ENCODE measurements at places on chromosomes 11 and 22.

DNA sequence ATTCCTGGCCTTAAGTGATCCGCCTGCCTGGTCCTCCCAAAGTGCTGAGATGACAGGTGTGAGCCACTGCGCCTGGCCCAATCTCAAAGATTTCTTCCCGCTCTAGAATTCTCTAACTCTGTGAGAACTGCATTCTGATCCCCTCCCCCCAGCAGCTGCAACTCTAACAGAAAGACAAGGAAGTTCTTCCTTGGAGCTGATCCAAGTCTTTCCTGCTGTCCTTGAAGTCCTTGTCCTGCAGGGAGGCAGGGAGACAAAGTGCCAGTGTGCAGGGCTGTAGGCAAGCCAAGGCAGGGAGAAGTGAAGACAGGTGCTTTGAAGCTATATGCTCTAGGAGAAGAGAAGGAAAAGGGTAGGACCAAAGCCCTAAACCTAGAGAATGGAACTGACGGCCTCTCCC lies 9.5 kb upstream of the GGA1 start:
- DNase-seq: no peak

DNA sequence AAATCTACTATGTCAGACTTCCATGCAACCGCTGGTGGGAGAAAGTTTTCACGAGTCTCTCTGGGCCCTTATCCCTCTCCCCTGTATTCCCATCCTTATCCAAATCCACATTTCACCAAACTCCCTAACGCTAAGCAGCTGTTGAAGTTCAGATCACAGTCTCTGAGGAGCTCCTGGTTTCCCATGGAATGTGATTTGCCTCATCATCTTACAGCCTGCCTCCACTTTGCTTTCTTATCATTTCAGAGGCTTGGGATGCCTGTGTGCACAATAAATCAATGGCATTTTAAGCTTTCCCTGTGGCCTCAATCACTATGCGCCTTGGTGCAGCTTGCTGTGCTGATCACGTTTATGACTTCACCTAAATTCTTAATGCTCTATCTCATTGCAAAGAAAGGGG lies 352.4 kb upstream of the FAT3 start:
- DNase-seq: no peak

- no peak for DNase-seq
These were observed 108.3 kb upstream of the SESN3 start for GRCh38 chr11:95339086-95339901.

DNA sequence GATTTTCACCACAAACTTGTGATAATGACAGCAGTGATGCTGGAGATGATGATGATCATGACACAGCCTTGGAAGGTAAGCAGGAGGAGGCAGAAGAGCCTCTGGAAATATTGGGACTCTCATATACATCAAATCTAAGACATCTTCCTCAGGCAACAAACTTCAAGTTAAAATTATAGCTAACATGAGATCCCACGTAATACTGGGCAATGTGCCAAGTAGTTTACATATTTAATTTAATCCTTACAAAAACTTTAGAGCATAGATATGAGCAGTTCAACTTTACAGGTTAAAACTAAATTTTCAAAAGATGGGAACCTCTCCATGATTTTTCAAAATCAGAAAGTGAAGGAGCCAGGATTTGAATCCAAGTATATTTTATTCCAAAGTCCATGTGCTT lies 19.0 kb downstream of the OR52B2 start:
- DNase-seq: no peak

GRCh38 chr11:34792814-34793258 lies 123.3 kb downstream of the APIP start:
- no peak for DNase-seq

DNA sequence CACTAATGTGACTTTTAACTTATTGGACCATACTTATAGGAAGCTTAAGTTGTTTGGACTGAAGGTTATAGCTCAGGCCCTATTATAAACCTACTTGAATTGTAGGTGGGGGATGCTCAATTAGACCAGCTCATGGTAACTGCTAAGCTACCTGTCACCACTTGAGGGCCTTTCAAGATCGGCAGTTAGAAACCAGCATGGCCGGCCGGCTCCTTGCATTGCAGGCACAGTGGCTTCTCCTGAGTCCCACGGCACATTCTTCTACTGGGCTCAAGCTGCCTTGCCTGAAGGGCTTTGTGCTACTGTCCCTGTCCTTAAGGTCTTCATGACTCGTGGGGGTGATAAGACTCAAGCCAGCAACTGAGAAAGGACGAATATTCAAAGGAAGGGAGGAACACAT lies 70.8 kb downstream of the TBC1D22A start:
- no peak for DNase-seq

- DNase-seq: no peak
These were observed 64.0 kb downstream of the PARVA start for GRCh38 chr11:12441231-12441861.

DNA sequence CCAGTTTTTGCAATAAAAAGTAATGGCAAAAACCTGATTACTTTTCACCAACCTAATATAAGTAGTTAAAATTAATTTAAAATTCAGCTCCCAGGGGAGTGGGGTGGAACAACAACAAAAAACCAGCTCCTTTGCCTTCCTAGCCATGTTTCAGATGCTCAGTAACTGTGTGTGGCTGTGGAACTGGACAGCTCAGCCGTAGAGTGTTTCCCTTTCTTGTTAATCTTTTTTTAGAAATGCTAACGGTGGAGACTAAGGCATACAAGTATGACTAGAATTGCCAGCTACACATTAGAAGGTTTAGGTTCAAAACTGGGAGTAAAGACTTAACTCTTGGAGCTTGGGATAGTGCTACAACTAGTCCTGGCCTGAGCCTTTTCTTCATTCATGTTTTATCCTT lies 45.0 kb downstream of the PPP6R3 start:
- DNase-seq: no peak

GRCh38 chr11:77871855-77872254 lies 50.9 kb downstream of the AAMDC start:
- no peak for DNase-seq

GRCh38 chr11:64356498-64357411 lies 2.2 kb upstream of the RPS6KA4 start:
- DNase-seq: no peak

GRCh38 chr11:26473216-26474194 lies 98.6 kb downstream of the MUC15 start:
- DNase-seq: no peak

GRCh38 chr11:70805971-70806370 lies 407.6 kb downstream of the CTTN start:
- DNase-seq: no peak

DNA sequence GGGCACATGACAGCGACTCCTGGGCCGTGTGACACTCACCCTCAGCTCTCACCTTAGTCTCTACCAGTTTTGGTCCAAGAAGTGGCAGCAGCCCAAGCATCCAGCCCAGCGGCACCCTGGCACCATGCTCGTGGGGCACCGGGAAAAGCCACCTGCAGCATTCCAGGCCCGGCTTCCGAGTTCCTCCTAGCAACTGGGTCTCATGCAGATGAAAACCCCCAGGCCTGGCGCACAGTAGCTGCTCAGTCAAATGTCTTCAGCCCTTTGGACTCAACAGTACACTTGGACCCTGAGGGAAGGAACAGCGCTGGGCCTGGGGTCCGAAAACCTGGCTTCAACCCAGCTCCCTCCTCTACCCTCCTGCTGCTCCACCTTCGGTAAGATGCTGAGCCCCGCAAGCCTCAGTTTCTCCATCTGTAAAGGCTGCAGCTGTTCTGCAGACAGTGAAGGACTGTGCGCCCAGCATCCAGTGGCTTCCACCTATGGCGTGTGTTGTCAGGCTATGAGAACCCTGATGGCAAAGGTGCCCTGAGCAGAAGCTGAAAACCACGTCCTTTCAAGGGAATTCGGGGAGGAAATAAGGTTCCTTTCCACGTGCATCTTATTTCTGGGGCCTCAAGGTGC lies 66.0 kb downstream of the PHF21B start:
- DNase-seq: no peak

GRCh38 chr11:65454311-65454695 lies 31.7 kb downstream of the NEAT1 start:
- DNase-seq: no peak

DNA sequence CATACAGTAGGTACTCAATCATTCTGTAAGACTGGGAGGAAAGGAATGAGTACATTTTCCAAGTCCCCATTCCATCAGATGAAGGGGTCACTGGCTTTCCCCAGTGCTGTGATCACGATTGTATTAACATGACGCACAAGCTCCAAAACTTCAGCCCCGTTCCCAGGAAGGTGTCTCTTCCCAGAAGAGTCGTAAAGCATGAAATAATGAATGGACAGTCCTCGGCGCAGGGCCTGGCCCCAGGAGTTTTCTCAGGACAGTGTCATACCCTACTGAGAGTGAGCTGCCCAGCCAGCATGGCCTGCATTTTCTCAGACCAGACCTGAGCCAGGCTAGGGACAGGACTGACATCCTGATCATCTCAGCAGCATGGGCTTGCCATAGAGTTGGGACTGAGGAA lies 80.7 kb downstream of the PARVA start:
- no peak for DNase-seq

DNA sequence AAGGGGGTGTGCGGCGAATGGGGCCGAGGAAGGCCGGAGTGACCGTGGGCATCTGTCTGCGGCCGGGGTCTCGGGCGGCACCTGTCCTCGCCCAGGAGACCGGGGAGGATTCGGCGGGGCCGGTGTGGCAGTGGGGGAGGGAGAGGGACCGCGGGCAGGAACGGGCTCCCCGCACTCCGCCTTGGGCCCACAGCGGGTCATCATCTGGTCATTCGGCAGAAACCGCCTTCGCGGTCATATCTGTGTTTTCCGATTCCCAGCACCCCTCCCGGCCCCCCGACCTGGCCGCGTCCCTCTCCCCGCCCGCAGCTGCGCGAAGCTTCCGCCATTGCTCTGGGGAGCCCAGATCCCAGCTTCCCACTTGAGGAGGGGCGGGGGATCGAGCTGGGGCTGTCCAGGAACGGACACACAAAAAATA lies 824 bp upstream of the CBX6 start:
- DNase-seq: no peak

DNA sequence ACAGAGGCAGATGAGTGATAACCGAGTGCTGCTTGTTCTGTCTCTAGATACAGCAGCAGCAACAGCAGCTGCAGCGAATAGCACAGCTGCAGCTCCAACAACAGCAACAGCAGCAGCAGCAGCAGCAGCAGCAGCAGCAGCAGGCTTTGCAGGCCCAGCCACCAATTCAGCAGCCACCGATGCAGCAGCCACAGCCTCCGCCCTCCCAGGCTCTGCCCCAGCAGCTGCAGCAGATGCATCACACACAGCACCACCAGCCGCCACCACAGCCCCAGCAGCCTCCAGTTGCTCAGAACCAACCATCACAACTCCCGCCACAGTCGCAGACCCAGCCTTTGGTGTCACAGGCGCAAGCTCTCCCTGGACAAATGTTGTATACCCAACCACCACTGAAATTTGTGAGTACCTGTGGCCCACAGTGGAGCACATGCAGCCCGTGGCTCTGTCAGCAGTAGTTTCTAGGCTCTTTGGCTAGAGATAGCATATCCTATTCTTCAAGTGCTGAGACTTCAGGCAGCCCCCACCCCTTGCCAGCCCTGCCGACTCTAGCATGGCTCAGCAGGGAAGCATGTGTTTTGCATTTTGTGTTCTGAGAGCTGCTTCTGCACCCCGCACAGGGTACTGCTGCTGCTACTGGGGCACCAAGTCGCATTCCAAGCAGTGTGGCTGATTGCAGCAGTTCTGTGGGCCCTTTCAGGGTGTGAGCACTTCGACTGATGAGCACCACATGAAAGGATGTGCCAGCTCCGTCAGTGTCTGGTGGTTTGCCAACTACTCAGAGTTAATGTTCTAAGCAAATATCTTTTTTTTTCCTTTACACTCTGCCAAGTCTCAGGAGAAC lies 59.2 kb downstream of the MED15 start:
- no peak for DNase-seq

DNA sequence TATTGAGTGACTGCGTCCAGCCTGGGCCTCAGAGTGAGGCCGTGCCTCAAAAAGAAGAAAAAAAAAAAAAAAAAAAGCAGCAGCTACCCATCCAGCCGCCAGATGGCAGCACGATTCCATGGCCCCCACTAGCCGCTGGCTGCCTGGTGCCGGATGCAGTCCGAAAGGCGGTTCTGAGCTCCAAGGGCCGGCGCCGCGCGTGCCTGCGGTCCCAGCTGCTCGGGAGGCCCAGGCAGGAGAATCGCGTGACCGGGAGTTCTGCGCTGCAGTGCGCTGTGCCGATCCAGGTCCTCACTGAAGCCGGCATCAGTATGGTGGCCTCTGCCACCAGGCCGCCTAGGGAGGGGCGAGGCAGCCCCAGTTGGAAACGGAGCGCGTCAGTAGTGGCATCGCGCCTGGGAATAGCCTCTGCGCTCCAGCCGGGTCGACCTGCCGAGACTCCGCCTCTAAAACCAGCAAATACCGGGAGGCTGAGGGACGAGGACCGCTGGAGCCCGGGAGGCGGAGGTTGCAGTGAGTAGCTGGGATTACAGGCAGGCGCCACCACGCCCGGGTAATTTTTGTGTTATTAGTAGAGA lies 19.3 kb downstream of the SCARF2 start:
- DNase-seq: peak; percentile 55

- no peak for DNase-seq
These were observed 50.1 kb upstream of the OLFML1 start for GRCh38 chr11:7435176-7435575.

DNA sequence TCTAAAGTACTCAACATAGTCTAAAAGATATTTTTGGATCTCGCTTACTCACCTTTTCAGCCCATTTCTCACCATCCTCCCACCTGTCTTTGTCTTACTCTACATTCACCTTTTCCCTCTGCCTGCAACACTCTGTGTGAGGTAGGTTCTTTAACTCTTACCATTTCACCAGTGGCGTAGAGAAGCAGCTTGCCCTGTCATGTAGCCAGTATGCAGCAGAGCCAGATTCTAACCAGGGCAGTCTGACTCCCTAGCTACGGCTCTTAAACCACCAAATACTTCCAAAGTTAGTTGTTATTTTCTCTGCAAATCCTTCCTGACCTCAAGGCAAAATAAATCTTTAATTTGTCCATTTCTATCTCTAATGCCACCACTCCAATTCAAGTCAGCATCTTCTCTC lies 7.5 kb downstream of the ALG8 start:
- DNase-seq: no peak

DNA sequence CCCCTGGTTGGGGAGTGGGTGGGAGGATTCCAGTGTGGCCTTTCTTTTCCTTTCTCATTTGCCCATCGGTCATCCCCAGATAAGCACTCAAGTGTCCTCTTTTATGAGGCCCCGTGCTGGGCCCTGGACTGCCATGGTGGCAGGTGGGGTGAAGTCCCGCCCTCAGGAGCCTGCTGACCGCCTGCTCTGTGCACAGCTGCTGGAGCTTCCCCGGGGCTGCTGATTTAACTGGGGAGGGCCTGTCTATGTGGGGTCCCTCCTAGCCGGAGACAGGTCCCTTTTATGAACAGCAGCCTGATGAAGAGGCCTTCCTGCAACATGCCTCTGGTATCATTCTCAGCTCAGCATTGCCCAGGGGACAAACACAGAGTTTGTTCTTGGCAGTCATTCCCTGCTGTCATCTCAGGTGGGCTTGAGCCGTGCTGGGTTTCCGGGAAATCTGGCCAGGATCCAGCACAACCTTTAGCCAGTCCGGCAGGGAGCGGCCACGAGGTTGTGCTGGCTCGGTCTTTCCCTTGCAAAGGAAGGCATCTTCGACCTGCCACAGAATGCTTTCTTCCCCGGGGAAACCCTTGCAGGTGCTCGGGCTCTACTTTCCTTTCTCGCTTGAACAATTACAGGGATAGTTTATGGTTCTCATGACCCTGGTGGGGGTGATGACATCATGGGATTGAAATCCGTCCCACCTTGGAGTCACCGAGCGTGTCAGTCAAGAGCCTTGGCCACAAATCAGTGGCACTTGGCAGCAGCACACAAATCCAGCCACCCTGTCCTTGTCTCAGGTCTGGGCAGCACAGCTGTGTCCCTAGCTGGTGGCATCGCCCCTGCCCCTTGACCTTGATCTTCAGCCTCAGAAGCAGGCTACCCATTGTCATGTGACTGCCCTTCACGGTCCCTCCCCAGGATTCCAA lies 20.1 kb downstream of the ST14 start:
- DNase-seq: no peak

GRCh38 chr11:76577226-76577920 lies 93.2 kb downstream of the LRRC32 start:
- DNase-seq: no peak
